ENCODE measurements at places on chromosomes 6 and 20.

- no peak for DNase-seq
These were observed 16.7 kb downstream of the HMGN4 start for GRCh38 chr6:26554697-26555504.

- DNase-seq: no peak
These were observed 361.1 kb downstream of the FARS2 start for GRCh38 chr6:5622276-5623005.

DNA sequence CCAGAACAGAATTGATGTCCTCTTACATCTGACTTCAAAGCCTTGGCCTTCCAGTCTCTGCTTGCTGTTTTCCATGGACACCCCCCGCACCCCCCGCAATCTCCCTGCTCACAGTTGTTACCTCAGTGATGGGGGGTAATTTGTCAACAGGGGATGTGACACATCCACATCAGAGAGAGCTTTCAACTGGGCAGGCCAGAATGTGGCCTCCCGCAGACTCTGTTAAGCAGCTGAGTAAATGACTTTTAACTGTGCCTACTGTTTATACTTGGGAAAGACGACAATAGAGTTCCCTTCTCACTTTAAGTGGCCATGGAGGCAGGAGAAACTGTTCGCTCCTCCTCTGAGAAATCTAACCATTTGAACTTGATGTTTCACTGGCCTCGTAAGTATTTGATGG is 51.0 kb downstream of the TXNDC5 start:
- no peak for DNase-seq

DNA sequence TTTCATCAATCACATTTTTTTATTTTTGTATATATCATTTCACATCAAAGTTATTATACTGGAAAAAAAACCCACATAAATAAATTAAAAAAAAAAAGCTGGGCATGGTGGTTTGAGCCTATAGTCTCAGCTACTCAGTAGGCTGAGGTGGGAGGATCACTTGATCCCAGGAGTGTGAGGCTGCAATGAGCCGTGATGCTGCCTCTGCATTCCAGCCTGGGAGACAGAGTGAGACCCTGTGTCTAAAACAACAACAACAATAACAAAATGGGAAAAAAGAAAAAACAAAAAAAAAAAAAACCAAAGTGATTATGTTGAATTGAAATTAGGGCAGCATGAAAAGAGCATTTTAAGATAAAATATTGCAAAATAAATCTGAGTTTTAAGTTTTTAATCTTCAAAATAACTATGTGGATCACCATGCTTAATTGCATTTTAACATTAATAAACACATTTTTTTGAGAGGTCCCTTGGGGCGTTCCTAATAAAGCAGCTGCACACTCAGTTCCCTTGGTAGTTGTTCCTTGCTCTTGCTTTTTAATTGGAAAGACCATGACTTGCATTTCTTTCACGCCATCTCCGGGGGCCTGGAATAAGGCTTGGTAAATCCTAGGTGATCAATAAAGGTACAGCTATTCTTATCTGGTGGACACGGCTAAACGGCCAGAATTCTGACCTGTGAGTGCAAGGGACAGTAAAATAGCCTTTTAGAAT is 15.1 kb downstream of the NOX3 start:
- DNase-seq: no peak

GRCh38 chr6:95081231-95081630 is 496.1 kb upstream of the MANEA start:
- DNase-seq: no peak

GRCh38 chr6:25359191-25359861 is 80.2 kb downstream of the CARMIL1 start:
- DNase-seq: no peak

DNA sequence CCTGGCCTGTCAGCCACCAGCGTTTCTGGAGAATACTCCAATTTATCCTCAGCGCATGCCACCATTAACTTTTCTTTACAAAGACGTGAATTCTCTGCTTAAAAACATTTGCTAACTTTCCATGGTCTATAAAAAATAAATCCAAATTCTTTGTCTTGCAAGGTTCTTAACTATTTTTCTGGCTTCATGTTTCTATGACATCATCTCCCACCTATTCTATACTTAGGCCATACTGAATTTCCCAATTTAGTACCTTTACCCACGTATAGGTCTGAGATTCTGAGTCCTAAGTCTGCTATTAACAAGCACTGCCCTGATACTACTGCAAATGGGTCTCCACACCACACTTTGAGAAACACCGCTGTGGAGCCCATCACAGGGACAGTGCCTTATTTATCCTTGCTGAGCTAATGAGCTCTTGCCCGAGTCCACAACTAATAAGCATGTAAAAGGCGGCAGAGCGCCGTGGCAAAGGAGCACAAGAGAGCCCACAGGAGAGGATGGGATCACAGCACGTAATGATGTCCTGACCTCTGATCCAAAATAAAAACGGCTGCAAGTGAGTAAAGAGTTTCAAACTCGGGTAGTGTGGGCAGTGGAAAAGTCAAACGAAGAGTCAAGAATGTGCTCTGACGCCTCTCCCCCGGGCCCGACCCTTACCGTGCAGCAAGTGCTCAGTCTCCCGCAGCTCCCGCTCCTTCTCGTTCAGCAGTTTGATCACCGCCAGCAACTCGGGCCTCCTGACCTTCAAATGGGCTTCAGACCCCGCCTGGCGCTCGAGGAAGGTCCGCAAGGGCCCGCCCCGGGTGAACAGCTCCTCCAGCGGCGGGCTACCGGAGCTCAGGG is 519 bp downstream of the MTRF1L start:
- DNase-seq: peak; percentile 19

GRCh38 chr6:4378319-4378996 is 243.1 kb upstream of the ECI2 start:
- DNase-seq: no peak

DNA sequence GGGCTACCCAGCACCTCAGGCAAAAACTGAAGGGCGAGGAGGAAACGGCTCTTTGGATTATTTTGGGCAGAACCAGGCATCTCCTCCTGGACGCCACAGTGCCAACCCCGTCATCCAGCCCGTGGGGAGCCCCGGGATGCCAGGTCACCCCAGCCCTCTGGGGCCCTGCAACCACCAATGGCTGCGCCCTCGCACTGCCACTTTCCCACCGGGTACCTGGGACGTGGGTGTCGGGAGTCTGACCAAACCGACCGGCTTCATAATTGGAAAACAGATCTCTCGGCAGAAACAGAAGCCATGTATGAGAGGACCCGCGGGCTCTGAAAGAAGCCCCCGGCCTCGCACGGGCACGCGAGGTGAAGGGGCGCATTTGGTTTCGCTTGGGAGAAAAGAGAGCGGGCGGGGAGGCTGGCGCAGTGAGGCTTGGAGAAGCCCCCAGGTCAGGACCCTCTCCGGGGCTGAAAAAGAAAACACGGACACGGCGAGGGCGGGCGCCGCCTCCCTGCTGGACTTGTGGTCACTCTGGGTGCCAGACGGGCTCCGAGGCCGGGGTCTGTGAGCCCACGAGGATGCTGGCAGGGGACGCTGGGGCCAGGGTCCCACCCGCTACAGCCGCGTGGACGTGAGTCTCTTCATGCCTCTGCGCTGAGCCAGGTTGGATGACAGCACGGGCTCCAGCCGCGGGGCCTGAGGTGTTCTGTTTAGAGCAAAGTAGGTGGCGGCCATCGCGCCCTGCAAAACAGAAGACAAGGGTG is 29.6 kb upstream of the MPC1 start:
- no peak for DNase-seq

GRCh38 chr20:51116765-51117686 is 94.1 kb upstream of the KCNG1 start:
- DNase-seq: no peak

DNA sequence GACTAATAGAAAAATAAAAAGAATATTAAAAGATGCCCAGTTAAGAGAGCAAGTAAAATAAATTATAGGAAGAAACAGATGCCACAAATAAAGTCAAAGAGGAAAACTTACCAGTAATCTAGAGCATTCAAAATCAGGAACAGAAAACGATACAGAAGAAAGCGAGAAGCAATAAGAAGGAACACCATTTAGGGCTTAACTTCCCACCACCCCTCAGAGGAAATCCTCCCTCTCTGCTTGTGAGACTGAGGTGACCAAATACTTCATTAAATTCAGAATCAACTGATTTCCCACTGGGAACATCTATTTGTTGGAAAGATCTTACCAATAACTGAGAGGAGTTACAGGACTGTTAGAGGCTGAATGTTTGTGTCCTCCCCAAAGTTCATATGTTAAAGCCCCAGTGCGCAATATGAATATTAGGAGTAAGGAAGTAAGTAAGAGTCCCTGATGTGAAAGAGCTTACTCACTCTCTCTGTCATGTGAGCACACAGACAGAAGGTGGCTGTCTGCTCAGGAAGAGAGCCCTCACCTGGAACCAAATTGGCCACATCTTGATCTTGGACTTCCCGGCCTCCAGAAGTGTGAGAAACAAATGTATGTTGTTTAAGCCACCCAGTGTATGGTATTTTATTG is 19.5 kb downstream of the KATNA1 start:
- DNase-seq: no peak

DNA sequence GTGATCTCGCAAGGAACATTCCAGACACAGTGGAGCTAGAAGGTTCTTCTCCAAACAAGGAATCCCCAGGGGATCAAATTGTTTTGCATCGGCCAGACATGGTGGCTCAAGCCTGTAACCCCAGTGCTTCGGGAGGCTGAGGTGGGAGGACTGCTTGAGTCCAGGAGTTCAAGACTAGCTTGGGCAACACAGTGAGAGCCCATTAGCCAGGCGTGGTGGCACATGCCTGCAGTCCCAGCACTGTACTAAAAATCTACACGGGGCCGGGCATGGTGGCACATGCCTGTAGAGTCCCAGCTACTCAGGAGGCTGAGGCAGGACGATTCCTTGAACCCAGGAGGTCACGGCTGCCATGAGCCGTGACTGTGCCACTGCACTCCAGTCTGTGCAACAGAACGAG is 15.3 kb downstream of the GMEB2 start:
- no peak for DNase-seq

GRCh38 chr20:48831718-48832404 is 4.1 kb upstream of the PREX1 start:
- no peak for DNase-seq

- DNase-seq: peak; percentile 76
These were observed 5.3 kb downstream of the MMP9 start for GRCh38 chr20:46013829-46014516.

GRCh38 chr6:39422238-39422637 is 99.7 kb upstream of the KCNK16 start:
- no peak for DNase-seq

DNA sequence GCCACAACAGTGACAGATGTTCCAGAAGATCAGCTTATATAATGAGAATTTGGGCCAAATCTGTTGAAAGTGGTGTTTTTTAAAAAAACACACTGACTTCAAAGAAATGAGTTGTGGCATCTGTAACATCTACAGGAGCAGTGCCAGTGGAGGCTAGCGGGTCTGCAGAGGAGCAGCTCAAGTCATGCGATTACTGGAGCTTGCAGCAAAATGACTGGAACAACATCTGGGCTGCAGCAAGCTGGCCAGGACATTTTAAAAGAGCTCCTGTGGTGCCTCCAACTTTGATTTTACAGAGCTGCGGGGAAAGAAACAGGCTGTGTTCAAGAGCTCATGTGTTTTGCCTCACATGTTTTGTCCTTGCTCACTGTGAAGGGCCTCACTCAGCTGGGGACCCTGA is 57.2 kb downstream of the TBX18 start:
- DNase-seq: no peak

DNA sequence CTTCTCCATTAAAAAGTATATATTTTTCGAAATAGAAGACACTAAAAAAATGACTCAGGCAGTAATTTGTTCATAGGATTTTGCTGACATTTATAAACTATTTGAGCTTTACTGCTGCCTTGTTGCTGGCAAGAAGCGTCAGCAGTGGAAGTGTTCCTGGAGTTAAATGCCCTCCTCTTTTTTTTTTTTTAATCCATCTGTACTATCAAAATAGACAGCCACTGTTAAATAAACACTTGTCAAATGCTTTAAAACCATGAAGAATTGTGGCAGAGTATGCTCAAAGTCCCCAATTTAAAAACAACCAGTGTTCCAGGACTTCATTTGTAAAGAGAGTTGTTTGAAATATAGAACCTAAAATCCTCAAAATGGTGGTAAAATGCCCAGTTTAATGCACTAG is 253.8 kb downstream of the NKAIN2 start:
- DNase-seq: no peak

DNA sequence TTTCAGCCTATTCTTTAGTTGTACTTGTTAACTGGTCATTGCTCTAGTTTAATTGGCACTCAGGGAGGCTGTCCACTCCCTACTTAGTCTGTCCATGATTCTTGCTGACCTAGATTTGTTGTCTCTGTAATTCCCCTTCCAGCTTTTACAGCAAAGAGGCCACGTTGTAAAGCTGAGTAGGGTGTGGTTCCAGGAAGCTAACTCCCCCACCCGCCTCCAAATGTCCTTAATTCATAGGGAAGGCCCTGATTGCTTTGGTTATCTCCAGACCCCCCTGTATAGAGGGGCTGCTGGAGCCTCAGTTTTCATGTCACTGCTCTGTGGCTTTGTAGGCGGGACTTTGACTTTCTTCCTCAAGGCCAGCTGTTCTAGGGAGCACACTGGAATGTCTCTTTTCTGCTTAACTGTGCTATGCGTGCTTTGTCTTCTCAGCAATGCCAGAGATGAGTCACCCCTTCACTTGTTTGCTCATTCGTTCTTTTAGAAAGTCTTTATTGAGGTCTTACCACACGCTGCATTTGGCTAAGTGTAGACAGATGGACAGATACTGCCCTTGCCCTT is 175.1 kb upstream of the JAG1 start:
- DNase-seq: no peak

DNA sequence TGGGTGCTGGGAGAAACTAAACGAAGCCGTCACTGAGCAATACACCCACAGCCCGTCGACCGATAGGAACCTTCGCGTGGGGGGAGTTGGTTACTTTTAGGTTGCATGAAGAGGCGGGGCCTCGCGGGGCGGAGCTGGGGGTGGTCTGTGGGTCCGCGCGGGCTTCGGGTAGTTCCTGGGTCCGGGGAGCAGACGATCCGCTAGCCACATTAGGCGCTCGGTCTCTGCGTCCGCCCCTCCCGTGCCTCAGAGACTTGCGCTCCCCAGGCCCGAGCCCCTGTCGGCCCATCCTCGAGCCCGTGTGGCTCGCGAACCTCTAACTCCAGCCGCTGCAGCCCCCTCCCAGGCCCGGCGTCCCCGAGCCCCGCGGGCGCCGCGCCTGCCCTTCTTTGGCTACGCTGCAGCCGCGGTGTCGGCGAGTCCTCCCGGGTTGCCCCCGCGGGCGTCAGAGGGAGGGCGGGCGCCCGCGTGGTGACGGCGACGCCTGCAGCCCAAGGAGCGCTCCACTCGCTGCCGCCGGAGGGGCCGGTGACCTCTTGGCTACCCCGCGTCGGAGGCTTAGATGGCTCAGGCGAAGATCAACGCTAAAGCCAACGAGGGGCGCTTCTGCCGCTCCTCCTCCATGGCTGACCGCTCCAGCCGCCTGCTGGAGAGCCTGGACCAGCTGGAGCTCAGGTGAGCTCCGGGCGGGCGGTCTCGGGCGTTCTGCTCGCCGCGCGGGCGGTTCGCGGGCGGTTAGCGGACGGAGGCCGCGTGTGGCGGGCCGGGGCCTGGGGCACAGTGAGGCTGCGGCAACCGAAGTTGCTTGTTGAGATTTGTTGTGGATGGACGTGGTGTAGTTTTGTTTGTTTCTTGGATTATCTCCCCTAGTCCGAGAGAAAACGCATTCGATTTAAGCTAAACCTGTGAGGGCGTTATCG is at the start of gene BAG2:
TSS of gene BAG2 (plus strand) at position 191 of the 920 bp plus-strand sequence. CDS start at position 563, 372 bp downstream.
- DNase-seq: peak; percentile 58
